ENCODE measurements at places on chromosomes 16 and 17.
A peak's percentile ranks its signal among the peaks of the same experiment; 100 is the strongest.

- DNase-seq = no peak
Observed at GRCh38 chr17:21174186-21174585, 39.8 kb downstream of the TMEM11 start.

DNA sequence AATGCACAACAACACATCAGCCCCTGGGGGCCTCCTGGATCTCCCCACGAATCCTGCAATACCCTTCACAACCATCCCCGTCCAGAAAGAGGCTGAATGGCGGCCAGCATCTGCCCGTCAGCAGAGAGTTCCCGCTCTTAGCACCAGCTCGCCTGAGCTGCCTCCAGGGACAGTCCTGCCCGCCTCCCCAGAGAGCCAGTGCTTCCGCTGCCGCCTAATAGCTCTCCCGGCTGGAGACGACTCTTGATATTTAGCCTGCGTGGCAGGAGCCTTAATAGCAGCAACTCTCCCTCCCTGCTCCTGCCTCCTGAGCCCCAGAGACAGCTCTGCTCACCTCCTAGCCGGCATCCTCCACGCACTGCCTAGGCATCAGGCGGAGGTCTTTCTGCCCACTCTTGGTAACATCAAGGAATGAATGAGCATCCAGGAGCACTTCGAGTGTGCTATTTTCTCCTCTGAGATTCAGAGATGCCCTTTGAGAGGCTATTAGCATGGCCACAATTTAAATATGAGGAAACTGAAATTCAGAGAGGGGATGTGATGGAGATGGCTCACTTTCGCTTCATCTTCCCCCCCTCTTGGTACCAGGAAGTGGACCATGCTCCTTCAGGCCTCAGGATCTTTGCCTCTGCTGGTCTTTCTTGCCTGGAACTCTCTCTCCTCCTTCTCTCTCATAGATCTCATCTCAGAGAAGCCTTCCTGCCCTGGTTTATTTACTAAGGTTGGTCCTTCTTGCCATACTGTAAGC lies 67.9 kb downstream of the RAI1 start:
- DNase-seq = peak; percentile 41

- no peak for DNase-seq
Observed at GRCh38 chr16:20918486-20919239, 18.1 kb downstream of the LYRM1 start.

DNA sequence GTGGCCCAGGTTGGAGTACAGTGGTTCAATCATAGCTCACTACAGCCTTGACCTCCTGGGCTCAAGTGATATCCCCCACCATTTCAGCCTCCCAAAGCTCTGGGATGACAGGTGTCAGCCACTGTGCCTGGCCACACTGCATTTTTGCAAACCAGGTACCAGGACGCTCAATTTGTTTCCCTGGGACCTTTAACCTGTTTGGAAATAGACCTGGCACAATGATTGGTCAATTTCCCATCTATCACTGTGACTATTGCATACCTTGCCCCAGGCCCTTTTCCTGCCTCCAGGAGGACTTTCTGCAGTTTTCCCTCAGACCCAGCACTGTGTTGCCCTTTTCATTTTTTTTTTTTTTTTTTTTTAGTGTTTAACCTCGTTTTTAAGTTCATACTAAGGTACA lies 11.1 kb upstream of the FUS start:
- DNase-seq = no peak

DNA sequence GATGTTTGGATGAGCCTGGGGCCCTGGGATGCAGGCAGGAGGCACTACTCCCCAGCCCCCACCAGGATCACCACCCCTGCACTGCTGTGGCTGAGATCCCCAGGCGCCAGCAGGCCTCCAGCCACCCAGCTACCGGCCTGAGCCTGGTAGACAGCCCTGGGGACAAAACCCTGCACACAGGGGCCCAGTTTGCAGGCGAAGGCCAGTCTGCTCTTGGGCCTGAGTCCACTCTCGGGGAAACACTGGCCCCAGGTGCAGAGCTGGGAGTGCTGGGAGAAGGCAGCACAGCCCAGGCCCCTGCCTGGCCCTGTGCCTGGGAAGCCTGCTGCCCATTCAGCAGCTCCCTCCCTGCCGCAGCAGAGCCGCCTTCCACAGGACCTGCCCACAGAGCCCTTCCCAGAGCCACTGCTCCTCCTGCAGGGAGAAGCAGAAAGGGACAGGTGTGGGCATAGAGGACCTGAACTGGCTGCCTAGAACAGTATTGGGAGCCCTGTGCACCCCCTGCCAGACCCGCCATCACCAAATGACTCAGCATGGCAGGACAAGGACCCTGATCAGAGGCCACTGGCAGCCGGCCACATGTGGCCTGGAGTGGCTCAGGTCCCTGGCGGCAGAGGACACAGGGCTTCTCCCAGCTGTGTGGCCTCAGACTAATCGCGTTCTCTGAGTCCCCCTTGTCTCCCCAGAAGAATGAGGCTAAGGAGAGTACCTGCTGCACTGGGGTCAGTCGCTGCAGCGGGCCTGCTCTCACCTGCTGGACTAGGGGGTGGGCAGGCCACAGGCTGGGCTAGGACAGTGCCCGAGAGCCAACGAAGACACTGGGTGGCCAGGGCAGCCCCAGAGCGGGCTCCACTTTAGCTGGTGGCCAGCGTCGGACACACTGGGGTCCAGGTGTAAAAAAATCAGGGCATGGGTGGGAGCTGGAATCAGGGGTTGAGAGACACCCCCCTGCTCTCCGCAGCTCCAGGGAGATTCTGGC lies 10.7 kb downstream of the MSRB1 start:
- DNase-seq = no peak

DNA sequence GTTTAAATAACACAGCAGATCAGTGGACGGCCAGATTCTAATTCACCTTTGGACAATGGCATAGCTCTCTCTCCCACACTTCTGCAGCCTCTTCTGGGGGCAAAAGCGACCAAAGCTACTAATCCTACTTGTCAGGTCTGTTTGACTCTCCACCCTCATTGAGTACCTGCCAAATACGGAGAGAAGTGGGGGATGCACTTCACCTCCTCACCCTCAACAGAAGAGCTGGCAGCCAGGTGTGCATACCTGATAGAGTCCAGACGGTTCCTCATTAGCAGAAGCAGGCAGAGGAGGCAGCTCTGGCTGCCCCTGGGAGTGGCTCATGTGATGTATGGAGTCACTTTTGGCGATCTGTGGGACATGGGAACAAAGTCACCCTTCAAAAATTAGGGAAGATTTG lies 4.9 kb downstream of the DNAH3 start:
- DNase-seq = no peak

DNA sequence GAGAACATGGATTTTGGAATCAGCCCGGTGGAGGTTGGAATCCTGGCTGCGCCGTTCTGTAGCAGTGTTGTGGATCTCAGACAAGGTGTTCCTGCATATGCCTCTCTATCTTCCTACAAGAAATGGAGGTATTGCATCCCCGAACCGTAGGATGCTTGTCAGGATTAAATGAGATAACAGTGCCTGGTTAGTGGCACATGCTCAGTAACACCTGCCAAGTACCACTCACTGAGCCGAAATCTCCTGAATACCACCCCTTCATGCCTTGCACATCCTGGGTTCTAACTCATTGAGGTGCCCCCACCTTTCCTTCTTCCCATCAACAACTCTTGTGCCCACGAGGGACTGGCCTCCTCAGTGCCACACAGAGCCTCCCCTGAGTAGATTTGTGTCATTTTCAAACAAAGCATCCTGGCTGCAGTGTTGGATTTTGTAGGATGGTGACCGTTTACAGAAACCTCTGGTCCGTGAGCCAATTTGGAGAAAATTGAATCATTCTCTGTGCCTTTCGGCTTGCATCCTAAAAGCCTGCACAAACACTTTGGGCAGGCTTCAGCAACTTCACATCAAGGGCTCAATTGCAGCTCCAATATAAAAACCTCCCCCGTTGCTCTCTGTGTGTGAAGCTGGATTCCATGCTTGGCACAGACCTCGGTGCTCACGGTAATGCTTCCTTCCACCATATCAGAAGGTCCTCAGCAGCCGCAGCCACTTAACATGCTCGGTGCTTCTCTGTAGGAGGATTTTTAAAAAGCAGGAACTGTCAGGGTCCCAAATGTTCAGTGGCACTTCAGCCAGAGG lies 84.2 kb downstream of the WWOX start:
- no peak for DNase-seq

- DNase-seq = no peak
Observed at GRCh38 chr17:71467719-71468118, 653.1 kb upstream of the SOX9 start.

DNA sequence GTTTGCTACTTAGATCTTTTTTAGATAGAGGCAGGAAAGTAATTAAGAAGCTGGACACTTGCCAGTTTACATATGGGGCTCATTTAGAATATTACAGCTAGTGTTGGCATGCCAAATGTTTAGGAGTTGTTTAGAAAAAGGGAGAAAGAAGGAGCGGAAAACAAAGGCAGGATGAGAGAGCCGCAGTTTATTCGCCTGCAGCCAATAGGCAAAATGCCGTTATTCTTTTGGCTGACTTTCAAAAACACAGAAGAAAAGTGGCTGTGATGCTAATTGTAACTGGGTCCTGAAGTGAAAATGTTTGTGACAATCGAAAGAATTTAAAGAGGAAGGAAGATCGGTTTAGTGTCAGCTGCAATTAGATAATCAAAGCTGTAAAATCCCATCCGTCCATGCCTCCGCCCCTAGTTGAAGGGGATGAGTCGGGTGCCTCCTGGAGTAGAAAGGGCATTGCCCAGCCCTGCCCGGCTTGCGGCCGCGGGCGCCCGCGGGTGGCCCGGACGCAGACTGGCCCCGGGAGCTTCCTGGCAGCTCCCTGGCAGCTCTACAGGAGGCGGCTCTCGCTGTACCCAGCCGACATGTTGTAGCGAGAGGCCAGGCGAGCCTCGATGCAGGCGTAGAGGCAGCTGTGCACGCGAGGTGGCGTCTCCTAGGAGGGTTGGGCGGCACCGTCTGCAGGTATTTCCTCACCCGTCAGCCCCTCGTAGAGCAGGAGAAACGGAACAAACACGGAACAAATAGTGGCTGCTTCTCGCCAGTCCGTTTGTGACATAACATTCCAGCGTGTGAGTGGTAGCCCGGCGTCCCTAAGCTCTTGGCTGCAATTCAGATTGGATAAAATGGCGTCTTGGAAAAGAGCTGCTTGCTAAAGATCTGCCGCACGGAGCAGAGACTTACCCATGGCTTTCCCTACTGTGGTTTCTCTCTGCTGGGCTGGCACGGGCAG lies 82.2 kb downstream of the TNRC6C start:
- no peak for DNase-seq

- DNase-seq = no peak
Observed at GRCh38 chr17:17860766-17861107, 24.0 kb upstream of the SREBF1 start.

DNA sequence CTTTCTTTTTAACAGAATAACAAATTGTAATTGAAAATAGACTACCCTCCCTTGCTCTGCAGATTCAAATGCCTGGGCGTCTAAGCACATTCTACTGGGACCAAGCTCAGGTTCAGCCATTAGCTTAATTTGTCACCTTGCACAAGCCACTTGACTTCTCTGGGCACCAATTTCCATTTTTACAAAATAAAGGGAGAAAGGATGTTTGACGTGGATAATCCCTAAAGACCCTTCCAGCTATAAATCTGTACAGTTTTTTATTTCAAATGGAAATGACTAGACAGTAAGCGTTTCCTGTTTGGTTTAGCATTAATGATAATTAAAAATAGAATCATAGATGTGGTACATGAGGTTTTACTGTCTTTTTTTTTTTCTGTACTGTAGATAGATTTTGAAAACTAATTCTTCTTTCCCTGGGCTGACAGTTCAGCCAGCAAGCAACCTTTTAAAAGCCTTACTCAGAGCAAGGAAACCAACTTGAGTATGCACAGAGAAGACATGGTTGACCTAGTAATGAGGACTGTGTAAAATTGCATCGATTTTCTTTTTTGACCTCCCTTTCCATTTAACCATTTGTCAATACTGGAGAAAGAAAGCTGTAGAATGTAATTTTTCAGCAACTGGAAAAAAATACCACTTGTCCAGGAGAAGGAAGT lies 1329.5 kb upstream of the CDH8 start:
- DNase-seq = no peak

- DNase-seq = no peak
Observed at GRCh38 chr17:45906237-45906636, 11.9 kb downstream of the MAPT start.

- DNase-seq = no peak
Observed at GRCh38 chr17:77628035-77628434, 330.5 kb upstream of the TNRC6C start.

- no peak for DNase-seq
Observed at GRCh38 chr17:70654706-70655105, 485.4 kb downstream of the KCNJ2 start.

- DNase-seq = no peak
Observed at GRCh38 chr16:49017501-49017900, 264.1 kb downstream of the CBLN1 start.

- DNase-seq = no peak
Observed at GRCh38 chr17:29045026-29045425, 2.1 kb downstream of the PIPOX start.

- DNase-seq = no peak
Observed at GRCh38 chr17:13419676-13420075, 182.1 kb downstream of the HS3ST3A1 start.

DNA sequence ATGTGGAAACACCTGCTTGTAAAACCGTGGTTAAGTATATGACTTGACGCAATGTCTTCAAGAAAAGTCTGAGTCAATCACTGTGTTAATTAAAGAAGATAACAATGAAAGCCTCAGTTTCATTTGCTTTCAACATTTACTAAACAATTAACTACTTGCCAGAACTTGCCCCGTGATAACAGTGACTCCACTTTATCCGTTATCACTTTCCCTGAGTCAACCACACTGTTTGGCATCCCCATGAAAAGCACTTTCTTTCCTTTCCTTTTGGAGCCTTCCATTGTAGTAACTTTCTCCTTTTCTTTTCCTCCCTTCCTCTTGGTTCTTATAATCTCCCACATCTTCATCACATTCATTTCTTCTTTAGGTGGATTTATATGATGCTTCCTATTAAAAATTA lies 435.1 kb upstream of the GOT2 start:
- no peak for DNase-seq

DNA sequence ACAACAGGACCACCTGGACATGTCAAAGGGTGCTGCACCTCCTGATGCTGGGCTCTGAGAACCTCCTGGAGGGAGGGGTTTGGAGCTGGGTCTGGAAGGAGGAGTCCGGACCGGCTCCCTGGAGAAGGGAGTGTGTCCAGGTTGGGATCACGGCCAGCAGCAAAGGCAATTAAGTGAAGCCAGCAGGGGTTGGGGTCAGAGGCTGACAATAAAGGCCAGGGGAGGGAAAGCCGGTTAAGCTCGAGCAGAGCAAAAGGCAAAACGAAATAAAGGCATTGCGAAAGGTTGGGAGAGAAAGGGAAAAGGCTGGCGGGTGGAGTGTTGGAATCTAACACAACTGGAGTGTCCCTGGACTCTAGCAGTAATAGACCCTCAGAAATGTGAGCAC lies 992 bp upstream of the CACNG4 start:
- DNase-seq = no peak

Measured in GM06990 (cell line).